ENCODE measurements at places on chromosomes 1 and 21.

DNA sequence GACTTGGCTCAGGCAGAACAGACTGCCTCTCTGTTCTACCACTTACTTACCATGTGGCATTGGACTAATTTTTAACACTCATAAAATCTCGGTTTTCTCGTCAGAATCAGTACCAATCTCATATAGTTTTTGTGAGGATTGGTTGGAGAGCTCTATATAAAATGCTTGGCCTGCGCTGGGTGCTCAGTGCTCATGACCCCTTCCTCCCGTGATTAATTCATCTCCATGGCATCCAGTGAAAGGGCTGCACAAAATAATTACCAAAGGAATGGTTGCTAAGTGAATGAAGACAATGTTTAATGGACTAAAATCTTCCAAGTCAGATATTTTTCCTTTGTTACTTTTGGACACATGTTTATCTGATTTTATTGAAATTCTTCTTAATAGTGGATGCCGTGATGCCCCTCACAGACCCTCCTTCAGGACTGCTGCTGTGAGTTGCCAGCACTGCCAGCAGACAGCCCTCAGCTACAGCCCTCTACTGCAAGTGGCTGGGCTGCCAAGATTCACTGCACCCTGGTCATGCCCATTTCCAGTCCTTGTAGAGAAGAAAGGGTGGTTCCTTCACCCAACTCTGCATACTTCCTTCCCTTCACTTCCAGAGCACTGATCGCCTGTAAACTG is 436.5 kb downstream of the LMO4 start:
- DNase-seq, result no peak

DNA sequence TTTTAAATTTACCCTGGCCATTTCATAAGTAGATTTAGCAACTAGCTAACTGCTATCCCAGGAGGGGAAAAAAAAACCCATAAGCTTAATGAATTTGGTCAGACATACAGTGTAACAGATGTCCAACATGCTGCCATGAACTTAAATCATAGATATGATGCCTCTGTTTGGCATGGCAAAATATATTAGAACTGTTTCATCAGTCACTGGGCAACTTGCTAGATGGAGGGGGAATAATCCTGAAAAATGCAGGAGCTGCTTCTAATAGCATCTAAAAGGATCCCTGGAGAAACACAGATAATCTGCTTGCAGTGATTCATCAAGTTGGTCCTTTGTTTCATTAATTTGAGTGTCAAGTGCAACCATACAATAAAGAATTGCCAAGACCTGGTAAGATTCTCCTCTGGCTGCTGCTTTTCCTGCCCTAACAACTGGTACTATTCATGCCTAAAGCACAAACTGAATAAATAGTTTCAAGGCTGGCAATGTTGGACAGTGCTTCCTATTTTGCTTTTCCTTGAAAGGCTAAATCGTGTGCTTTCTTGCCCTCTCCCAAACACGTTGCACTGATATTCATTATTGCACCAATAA is 1.5 kb upstream of the ST6GALNAC5 start:
- no peak for DNase-seq

GRCh38 chr21:35528116-35529042 is 479.3 kb upstream of the RUNX1 start:
- DNase-seq, result no peak

DNA sequence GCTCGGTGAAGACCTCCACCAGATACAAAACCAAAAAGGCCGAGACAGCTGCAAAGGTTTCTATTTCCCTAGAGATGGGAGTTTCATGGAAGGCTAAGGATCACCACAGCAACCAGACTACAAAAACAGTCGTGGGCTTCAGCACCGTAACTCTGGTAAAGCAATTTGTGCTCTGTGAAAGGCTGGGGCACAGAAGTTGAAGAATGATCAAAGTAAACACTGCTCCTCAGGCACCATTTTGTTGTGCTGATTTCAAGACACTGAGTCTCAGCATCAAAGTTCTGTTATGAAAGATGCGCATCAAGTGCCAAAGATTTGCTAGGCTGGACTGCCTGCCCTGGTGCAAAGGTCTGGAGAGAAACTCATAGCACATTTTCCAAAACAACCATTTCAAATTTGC is 116.2 kb downstream of the TGFBR3 start:
- DNase-seq, result no peak

GRCh38 chr1:189597083-189597482 is 880.6 kb downstream of the BRINP3 start:
- DNase-seq, result no peak

GRCh38 chr1:11729155-11729497 is 6.8 kb upstream of the AGTRAP start:
- DNase-seq, result no peak
